ENCODE measurements at places on chromosomes 3 and 15.

- DNase-seq: no peak
Observed at GRCh38 chr3:151230646-151231045, 27.6 kb upstream of the GPR171 start.

GRCh38 chr3:126355777-126356372 is 1.3 kb downstream of the KLF15 start:
- DNase-seq: peak; percentile 80

GRCh38 chr15:34588046-34588674 is 4.7 kb upstream of the GOLGA8B start:
- peak; percentile 25 for DNase-seq

GRCh38 chr3:37779289-37780152 is 82.2 kb upstream of the CTDSPL start:
- DNase-seq: peak; percentile 77

DNA sequence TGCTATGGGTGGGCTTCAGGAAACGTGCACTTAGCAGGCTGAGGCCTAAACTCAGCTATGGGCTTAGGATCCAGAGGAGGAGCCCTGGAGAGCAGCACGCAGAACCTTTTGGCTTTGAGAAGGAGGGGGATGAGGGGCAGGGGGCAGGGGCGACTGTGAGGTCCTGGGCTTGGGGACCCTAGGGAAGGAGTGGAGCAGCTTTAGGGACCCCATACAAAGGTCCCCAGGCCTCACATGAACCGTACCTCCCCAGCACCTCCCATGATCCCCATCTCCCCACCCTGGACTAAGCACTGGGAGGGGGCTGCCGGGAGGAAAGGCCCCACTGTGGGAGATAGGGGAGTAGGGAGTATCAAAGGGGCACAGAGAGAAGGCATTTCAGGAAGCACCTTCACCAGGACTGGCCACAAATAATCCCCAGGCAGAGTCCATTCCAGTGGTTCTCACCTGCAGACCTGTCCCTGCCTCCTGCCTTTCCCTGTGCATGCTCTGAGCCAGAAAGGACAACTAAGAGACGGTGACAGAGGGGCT is 62.0 kb upstream of the KLF13 start:
- DNase-seq: no peak

DNA sequence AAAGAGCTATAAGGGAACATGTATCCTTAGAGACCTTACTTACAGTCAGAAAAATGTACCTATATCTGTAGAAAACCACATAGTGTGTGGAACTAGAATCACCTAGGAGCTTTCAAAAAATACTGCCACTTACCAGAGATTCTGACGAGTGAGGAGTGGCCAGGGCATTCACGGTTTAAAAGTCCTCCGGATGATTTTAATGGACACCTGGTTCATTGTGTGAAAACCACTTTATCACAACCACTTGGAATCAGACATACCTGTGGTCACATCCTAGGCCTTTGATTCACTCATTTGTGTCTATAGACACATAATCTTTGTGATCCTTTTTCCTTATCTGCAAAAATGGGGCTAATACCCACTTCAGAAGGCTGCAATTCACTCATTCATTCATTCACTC is 159.8 kb downstream of the MBNL1 start:
- no peak for DNase-seq

DNA sequence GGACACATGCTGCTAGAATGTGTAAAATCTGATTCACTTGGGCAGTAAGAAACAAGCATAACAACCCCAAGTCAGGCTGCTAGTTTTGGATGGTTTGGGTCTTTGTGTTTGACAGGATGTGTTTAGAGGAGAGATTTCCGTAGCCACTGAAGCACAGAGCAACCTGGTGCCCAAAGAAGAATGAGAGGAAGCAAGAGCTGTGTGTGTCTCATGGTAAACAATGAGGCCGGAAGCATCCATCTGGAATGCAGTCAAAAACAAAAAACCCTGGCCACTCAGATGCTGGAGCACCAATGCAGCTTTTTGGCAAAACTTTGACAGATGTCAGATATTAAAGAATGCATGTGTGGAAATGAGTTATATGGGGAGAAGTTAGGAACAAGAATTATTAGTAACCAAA is 39.4 kb upstream of the SNRK start:
- no peak for DNase-seq

- DNase-seq: no peak
Observed at GRCh38 chr15:57554063-57554811, 37.5 kb upstream of the MYZAP start.

GRCh38 chr3:194806991-194807630 is 121.4 kb downstream of the FAM43A start:
- no peak for DNase-seq

DNA sequence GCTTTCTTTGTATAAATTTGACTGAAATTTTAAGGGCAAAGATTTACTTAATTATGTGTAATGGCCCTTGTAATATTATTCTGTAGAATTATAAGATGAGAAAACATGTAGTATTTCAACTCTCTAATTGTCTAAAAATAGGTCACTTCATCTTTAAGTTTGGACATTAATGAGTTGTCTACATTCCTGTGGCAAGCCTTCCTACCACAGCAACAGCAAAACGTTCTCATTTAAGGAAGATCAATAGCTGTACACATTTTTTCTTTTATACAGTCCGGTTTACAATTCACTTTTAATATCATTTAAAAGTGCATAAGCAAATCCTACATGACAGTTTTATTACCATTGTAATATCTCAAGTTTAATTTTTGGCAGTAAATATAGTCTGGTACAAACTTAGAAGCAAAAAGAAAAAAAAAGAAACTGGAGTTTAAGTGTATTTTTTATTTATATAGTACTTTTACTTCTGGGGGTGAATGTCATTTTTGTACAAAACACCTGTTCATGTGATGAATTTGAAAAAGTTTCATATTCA is 501.8 kb downstream of the ZPLD1 start:
- no peak for DNase-seq

DNA sequence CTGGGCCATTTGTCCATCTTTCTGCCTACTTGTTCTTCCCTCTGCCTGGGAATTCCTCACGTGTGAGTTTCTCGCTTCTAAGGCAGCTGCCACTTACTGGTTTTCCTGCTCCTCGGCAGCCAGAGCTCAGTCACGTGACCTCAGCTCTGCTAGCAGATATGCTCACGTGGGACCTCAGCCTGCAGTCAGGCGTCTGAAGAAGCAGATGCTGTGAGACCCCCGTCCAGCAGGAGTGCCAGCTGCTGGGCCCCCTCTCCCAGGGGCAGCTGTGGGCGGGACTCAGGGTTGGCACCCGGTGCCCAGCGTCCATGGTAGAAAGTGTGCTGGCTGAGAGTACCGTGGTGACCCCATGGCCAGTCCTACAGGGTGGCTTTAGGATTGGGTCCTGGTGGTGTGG is 161.3 kb upstream of the TLE3 start:
- DNase-seq: no peak
